ENCODE measurements at places on chromosomes 11 and 22.

DNA sequence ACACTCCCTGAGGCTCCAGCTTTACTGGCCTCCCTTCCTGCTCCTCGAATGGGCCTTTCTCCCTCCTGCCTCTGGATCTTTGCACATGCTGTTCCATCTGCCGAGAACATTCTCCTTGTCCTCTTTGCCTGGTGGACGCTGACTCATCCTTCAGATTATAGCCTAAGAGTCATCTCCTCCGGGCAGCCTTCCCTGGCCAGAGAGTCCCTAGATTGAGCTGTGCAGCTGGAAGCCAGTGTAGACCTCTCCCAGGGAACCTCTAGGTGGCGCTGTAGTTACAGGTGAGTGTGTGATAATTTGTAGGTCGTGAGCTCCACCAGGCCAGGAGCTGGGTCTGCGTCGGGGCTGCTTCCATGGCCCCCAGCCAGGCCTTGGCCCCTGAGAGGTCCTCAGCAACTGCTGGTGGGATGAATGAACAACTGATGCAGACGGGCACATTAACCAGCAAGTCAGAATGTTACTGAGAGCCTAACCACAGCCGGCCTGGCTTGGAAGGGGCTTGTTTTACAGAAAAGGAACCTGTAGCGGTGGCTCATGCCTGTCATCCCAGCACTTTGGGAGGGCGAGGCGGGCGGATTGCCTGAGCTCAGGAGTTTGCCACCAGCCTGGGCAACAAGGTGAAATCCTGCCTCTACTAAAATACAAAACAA lies 8.7 kb downstream of the PNPLA5 start:
- peak; percentile 66 for DNase-seq

DNA sequence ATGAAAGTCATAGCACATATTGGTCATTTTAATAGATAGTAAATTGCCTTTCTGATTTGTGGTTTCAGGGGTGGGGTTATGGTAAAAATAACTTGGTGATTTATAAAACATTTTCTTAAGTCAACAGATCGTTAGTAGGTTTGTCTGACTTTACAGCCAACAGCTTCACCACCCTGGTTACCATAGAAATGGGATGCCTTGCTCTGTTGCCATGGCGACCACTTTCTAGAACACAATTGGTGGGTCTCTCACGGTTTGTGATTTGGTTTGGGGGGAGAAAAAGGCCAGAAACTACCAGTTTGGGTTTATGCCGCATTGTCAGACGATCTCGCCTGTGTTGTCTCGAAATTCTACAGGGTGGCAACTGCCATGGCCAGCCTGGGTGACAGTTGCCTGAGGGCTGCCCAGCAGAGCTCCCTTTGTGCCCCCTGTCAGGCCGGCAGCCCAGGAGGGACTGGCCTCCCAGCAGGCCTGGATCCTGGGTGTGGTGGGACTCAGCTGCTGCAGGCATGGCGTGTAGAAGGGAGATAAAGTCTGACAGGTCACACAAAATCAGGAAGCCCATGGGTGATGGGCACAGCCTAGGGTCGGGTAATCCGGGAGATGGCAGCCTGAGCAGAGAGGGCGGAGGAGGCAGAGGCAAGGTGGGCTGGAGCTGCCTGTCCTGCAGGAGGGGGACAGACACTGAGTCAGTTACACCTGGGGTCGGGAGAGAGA lies 30.9 kb downstream of the KCNC1 start:
- DNase-seq: no peak

DNA sequence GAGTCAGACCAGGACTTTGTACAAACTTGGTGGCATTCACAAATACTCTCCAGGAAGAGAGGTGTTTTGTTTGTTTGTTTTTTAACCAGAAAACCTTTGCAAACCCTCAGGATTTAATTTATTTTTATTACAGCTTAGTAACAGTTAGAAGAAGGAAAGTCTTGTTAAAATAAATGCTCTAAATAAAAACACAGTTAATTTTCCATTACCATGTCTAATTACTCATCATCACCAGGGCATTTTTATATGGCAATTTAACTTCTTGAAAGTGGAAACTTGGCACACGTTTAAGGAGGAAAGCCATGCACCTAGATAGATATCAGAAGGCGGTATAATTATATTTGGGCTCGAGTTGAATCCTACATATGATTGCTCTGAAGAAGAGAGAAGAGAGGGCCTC lies 7.4 kb downstream of the BARX2 start:
- no peak for DNase-seq

DNA sequence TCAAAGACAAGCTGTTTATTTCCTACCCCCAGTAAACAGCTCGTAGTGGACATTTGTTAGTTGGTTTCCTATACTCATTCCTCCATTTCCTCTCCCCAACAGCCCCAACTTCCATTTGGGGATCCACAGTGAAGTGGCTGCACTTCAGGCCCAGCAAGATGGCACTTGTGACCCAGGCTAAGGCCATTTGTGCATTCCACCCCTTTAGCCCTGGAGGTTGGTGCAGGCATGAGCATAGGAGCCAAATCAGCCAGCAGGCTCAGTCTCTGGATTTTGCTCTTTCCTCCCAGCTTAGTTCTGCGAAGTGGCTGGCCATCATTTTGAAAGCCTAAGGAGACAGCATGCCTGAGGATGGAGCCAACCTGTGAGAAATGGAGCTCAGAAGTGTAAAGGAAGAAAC lies 122.9 kb downstream of the MPPED2 start:
- no peak for DNase-seq

DNA sequence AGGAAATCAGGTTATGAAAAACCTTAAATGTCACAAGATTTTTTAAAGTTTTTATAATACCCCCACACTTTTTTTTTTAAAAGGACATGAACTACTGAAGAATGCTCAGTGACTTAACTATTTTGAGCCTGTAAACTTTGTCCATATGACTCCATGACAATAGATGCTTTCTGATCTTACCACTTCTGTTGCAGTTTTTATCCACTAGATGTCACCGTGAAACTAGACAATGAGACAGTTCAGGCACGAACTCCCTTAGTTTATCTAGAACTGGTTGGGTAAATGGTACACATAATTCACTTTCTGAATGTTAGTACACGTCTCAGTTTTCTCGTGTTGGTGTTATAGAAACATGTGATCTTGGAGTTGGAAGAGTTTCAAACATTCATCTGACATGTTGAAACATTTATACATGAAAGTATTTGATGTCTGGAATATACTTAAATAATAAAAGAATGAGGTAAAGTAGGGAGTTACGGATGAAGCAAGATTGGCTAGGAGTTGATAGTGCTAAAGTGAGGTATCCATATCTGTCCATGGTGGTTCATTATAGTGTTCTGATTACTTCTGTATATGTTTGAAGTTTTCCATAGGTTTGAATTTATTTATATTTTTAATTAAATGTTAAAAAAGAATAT lies 8.1 kb downstream of the CCDC15 start:
- DNase-seq: peak; percentile 83

DNA sequence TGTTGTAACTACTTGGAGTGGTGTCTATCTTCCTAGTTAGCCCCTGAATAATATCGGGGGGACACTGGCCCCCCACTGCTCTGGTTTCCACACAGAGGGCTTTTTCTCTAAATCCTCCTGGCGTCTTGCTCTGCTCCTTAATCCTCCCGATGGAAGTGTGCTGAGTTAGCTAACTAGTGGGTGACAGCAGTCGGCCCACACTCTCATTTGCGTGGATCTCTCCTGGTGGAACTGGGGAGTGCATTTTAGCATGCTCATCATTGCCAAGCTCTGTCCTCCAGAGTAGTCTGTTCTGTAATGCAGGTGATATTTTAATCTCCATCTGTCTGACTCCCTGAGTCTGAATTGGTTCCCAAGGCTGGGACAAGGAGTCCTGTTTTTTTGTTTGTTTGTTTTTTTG lies 46.1 kb upstream of the RASSF10 start:
- DNase-seq: no peak

GRCh38 chr22:46936378-46936903 lies 174.0 kb downstream of the TBC1D22A start:
- no peak for DNase-seq

DNA sequence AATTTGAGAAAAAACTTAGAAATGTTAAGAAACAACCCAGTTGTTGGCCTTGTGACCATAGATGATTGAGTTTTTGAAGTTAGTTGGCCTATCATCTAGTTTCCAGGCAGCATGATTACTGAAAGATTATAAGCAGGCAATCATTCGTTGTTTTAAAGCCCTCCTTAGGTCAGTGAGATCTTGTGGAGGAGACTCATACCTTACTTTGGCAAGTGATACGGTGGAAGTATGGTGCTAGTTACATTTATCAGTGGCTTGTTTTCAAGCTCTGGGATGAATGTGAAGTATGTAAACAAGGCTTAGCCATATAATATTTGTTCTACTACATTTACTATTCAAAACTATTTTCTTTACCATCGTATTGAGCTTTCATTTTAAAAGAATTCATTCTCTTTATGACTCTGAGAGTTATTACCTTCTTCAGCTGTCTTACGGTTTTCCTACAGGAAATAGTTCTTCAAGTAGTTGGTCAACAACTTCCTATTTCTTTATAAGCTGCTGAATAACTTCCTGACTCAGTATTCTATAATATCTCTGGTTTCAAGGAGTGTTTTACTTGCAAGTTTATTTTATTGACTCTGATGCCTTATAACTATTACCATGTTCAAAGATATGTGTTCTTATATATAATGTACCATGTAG lies 7.3 kb downstream of the YAP1 start:
- DNase-seq: no peak

DNA sequence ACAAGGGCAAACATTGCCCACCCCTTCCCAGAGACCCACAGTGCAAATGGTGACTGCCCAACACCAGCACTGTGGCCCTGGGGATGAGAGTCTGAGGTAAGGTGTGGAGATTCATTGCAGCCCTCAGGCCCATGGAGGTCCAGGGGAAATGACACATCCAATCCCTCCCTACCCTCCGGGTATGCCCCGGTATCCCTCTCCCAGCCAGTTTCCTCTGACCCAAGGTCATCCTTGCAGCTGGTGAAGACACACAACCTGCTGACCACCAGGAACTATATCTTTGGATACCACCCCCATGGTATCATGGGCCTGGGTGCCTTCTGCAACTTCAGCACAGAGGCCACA lies 18.9 kb upstream of the UVRAG start:
- DNase-seq: no peak

GRCh38 chr11:68412593-68413475 lies 47.7 kb upstream of the PPP6R3 start:
- DNase-seq: no peak

GRCh38 chr11:63599211-63600122 lies 14.8 kb downstream of the PLAAT3 start:
- DNase-seq: no peak

DNA sequence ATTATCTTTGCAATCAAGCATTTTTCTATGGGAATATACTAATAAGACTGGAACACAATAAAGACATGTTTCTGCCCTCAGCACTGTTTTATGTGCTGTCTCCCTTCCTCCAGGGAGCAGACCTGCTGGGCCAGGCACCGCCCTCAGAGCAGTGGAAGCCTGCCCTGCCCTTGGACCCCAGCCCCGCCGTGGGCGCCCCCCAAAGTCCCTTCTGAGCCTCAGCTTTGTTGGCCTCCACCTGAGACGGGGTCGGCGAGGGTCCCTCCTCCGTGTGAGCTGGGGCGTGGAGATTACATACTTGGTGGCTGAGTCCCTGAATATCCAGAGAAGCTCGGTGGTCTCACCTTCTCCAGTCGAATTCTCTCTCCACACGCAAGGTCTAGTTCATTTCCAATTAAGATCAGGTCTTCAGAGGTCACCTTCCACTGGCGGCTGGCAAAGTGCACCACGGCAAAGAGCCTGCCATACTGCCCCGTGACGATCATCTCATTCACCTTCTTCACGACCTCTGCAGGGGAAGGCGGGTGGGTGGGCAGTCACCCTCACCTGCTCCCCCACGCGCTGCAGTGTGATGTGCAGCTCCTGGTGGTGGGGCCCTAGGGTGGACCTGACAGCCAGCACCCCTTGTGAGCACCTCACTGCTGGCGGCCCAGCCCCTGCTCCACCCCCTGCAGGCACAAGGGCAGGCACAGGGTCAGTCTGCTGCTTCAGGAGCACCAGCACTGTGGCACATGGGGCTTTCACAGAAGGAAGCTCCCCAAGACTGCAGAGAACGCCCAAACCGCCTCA lies 7.3 kb downstream of the MRPL21 start:
- no peak for DNase-seq

DNA sequence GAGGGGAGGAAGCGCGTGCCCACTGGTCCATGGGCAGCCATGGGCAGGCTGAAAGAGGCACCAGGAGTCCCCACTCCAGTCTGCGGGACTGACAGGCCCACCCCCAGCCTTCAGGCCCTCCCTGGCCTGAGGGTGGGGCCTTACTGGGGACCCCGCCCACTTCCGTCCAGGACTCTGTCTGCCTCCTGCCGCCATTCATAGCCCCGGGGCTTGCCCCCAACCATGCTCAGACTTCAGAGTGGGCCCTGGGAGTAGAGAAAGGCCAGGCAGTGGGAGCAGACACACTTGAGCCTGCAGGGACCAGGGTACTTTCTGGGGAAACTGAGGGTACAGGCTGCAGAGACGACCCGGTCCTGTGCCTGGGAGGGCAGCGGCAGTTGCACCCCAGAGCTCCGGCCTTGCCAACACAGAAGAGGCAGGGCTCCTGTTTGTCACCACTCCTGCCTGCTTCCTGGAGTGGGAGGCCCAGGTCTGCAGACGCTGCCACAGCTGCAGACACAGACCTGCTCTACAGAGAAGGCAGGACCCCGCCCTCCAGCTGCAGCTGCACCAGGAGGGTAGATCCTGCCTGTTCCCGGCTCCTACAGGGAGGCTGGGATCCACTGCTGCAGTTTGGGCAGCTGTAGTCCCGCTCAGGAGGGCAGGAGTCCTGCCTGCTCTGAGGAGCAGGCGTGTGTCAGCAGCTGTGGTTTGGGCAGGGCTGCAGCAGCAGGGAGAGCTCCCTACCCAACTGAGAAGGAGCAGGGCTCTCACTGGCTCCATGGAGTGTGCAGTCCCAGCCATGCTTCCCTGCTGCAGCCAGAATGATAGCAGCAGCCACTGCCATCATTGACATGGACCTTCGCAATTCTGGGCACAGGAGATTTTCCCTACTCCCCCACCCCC lies 387.9 kb upstream of the ANO3 start:
- no peak for DNase-seq

GRCh38 chr22:45964372-45964771 lies 12.6 kb downstream of the WNT7B start:
- DNase-seq: no peak

- no peak for DNase-seq
These were observed 11.0 kb downstream of the SMTN start for GRCh38 chr22:31092161-31092560.

DNA sequence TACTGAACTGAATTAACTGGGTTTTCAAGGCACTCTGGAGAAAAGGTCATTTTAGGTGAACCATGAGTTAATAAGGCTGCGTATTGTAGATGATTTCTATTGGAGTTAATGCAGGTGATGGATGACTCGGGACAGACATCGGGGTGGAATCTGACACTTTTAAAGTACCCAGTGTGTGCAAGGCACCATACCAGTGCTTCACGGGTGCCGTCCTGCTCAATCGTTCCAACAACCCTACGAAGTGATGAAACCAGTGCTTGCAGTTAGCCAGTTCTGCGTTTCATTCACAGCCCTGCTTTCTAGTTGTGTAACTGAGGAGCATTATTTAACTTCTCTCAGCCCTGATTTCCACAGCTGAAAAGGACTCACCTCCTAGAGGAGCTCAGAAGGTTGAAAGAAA lies 216.5 kb downstream of the BARX2 start:
- DNase-seq: no peak

- no peak for DNase-seq
These were observed 265.8 kb downstream of the GRM5 start for GRCh38 chr11:88799771-88800500.

Measured in AML-193 (cell line).